Activated naive CD8-positive, alpha-beta T cell treated with anti-CD3 and anti-CD28 coated beads for 36 hours (primary cell): ENCODE measurements at places on chromosomes 16 and 17. TPM values are rescaled to one million over a fixed set of nuclear protein-coding genes. Genes with fewer than 3 reads are reported as not detected.

DNA sequence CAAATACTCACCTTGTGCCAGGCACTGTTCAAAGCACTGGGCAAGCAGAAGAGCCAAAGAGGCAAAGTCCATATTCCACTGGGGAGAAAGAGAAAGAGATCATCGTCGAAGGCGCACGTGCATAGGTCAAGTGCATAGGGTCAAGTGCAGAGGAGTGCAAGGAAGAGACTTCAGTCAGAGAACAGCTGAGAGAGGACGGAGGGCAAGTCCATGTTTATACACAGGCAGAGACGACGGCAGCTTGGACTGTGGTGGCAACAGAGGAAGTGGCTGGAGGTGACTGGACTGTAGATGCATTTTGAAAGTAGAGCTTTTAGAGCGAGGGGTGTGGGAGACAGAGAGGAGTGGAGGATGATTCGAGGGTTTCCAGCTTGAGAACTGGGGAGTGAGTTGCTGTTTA, 74.7 kb upstream of the SDK2 start:
- no peak for DNase-seq

DNA sequence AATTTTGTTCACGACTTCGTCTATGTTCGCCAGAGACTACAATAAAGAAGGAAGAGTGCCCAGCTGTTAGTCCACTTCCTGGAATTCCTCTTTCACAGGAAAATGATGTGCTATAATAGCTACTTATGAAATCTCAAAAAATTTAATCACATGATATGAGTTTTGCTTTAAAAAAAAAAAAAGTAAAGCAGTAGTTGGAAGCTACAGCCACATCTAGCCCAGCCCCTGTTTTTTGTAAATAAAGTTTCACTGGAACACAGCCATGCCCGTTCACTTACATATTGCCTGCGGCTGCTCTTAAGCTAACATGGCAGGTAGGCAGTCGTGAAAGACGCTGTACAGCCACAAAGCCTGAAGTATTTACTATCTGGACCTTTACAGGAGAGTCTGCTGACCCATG, 15.3 kb downstream of the VPS53 start:
- no peak for DNase-seq

The PDILT gene
- not detected for total RNA-seq

- DNase-seq, result no peak
Observed at GRCh38 chr17:60901242-60901641, 223.6 kb downstream of the BCAS3 start.

DNA sequence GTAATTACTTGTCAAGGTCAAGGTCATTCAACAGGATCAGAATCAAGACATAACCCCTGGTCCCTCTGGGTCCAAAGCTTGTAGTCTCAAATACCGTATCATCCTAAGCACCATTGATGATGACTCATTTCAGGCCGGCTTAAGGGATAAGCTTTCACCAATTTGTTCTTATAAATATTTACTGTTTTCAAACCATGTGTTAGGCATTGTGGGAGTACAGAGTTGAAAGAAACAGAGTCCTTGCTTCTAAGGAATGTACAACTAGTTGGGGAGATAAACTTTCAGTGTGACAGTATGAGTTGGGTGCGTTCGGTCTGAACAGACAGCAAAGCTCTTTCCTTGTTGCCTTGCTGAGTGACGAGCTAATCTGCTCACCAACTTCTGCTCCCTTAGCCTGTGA, 183.5 kb upstream of the MAF start:
- DNase-seq, result no peak

GRCh38 chr16:61263400-61263799, 772.8 kb downstream of the CDH8 start:
- DNase-seq, result no peak

The UMOD gene
- not detected for total RNA-seq

- DNase-seq, result no peak
Observed at GRCh38 chr17:31738067-31738466, 121.0 kb downstream of the COPRS start.

GRCh38 chr17:67221062-67221998, 23.7 kb downstream of the HELZ start:
- no peak for DNase-seq

- peak; percentile 51 for DNase-seq
Observed at GRCh38 chr16:57284209-57284951, at the start of gene PLLP. TSS of gene PLLP (minus strand) at chr16:57284672. CDS start at chr16:57284540, 132 bp downstream.

The MT3 gene
- total RNA-seq, result 25.6 TPM
